ENCODE measurements at places on chromosomes 5 and 9.

DNA sequence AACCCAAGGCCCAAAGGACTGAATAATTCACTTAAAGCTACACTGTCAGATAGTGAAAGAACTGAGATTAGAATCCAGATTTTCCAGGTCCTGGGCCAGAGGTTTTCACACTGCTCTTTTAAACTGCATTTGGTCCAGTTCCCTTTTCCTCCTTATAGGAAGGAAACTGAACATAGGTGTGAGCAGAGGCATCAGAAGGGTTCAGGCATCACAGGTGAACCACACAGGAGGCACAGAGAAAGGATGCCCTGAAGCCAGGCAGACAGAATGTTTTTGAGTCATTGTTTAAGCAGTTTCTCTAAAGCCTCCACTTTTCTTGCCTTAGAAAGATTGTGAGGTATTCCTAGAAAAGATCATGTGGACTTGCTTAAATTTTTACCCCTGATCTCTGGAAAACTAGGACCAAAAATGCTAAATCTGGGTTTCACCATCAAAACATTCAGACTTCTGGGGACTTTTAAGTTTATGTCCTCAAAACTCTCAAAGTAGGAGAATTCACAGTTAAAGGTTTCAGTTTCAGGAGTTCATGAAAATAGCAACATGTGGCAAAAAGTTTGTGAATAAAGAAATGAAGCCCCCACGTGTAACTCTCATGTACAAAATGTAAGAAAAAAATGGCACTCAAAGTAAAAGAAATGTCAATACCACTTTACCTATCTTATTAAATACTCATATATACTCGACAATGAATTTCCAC lies 386.1 kb downstream of the NTRK2 start:
- no peak for DNase-seq

GRCh38 chr9:15101095-15101494 lies 190.9 kb upstream of the FREM1 start:
- no peak for DNase-seq

GRCh38 chr5:139481580-139482049 lies 943 bp downstream of the STING1 start:
- DNase-seq, result no peak

GRCh38 chr9:16868701-16869100 lies 1.8 kb downstream of the BNC2 start:
- DNase-seq, result no peak
